ENCODE measurements at places on chromosomes 5 and 9.

GRCh38 chr9:132597073-132597775 is 14.8 kb downstream of the BARHL1 start:
- no peak overlapping the region for H3K27ac ChIP-seq
- no peak overlapping the region for H3K4me3 ChIP-seq
- no peaks in the 10 kb centered on the region for H3K4me1 ChIP-seq
- DNase-seq = no peak
- no peaks in the 10 kb centered on the region for H3K27me3 ChIP-seq

GRCh38 chr9:15211160-15211814 is 95.7 kb downstream of the TTC39B start:
- H3K36me3 ChIP-seq = no peaks in the 10 kb centered on the region
- peaks cover 16% of the 10 kb centered on the region for H3K4me1 ChIP-seq
- peak; percentile 57 for DNase-seq

DNA sequence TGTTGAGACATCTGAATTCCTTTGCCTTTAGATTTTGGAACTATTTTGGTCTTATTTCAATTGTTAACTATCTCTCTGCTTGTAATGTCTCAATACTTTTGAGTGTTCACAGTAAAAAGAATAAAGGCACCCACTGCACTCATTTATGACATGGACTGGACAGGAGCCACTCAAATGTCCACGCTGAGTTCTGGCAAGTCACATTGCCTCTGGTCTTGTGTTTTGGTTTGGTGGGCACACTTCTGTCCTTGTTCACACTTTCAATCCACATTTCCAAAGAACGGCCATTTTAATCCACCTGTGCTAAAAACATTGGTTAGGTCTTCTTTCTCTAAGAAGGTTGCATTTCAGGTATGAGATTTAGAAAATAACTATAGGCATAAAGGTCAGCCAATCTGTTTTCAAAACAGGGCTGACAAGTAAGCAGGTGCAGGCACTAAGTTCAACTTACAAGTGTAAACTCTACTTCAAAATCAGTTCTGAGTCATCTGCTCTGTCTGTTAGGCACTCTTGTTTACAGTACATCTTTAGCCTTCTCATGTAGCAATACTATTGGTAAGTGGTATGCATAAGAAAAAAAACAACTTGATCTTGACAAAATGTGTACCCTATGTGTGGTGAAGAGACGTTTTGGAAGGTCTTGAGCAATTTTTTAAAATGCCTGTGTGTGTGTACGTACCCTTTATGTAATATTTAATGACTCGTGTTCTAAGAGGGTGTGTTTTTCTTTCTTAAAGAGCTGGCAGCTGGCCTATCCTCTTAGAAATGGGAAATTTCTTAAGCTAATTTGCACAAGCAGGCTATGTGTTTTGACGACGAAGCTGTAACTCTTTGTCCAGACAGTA is 31.5 kb upstream of the ZFAND5 start:
- no peak for DNase-seq
- no peak overlapping the region for H3K4me3 ChIP-seq
- no peak overlapping the region for H3K27ac ChIP-seq
- no peaks in the 10 kb centered on the region for H3K4me1 ChIP-seq
- H3K27me3 ChIP-seq = no peaks in the 10 kb centered on the region
- H3K36me3 ChIP-seq = no peaks in the 10 kb centered on the region

GRCh38 chr9:18785604-18786003 is 247.4 kb downstream of the SAXO1 start:
- peaks cover 31% of the 10 kb centered on the region for H3K4me1 ChIP-seq
- H3K36me3 ChIP-seq = no peaks in the 10 kb centered on the region
- H3K27ac ChIP-seq = peak overlapping the region; percentile 56
- DNase-seq = no peak

DNA sequence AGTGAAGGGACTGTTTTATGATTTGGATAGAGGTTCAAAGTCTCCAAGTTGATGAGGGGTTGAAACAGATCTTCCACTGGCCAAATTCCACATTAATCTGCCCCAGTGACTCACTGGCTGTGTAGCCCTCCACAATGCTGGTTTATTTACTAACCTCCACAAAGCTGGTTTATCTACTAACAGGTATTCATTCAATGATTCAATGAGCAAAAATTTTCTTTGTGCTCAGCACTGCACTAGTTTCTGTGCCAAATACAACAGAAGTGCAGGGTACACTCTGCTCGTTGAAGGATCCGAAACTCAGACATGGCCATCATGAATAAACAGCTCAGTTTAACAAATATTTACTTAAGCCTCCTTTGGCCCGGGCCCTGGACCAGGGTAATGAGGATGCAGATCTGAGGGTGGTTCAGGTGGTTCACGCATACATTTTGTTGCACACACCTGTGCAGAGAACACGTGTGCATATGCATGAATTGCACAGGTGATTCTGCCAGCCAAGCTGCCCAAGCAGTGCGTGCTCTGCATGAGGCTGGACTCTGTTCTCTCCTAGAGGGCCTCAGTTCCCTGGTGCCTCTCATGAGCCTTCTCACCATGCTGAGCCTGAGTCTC is 71.0 kb downstream of the SH3PXD2B start:
- H3K4me1 ChIP-seq = peaks cover 6% of the 10 kb centered on the region
- H3K27me3 ChIP-seq = no peaks in the 10 kb centered on the region
- no peak for DNase-seq
- no peak overlapping the region for H3K27ac ChIP-seq
- H3K4me3 ChIP-seq = no peak overlapping the region
- no peaks in the 10 kb centered on the region for H3K36me3 ChIP-seq

- no peaks in the 10 kb centered on the region for H3K36me3 ChIP-seq
- H3K4me1 ChIP-seq = no peaks in the 10 kb centered on the region
Measured at GRCh38 chr9:93172666-93173364, 11.1 kb upstream of the WNK2 start.

DNA sequence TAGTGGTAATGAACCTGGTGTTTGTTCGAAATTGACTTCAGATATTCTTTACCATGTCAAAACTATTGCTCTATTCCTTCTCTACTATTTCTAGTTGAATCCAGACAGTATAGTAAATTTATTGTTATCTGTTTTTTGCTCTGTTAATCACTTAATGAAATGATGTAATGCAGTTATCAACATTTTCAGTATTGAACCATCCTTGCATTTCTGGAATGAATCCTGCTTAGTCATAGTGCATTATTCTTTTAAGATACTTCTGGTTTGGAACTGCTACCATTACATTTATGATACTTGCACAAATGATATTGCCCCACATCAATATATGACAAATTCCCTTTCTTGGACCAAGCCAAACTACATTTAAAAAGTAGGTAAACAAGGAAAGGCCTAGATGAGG is 554.0 kb upstream of the KLF4 start:
- H3K27ac ChIP-seq = no peak overlapping the region
- H3K27me3 ChIP-seq = no peaks in the 10 kb centered on the region
- H3K36me3 ChIP-seq = no peaks in the 10 kb centered on the region
- no peaks in the 10 kb centered on the region for H3K4me1 ChIP-seq
- H3K4me3 ChIP-seq = no peak overlapping the region

DNA sequence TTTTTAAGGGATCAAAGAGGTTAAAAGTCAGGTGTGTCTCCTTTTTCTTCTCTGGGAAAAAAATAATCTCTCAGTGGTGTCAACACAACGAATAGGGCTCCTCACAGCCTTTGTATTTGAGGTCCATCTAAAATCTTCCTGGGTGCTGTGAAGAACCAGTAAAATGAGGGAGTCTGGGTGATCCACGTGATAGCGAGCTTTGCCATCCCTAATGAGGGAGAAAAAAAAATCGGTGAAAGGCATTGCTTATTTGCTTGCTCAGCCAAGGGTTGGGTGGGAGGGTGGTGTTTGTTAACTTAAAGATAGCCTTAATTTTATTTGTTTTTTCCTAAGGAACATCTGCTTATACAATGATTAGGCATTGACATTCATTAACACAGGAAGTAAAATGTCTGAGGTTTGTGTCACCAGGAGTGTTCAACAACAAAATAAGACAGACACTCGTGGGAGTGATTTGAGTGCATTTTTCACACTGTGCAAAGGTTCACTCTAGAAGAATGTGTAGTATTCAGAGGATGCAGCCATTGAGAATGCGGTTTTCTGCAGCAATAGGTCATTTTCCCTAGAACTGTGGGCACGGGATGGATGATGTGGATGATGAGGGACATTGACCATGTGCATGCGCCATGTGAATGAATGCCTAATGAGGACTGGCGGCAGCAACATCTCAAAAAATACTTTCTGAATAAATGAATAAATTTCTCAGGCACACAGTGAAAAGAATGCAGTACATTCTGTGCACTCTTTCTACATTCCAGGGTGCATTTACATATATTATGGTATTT is 369.5 kb downstream of the NTRK2 start:
- DNase-seq = no peak
- H3K4me3 ChIP-seq = no peak overlapping the region
- no peak overlapping the region for H3K27ac ChIP-seq
- no peaks in the 10 kb centered on the region for H3K36me3 ChIP-seq

GRCh38 chr5:76325876-76326491 is 77.1 kb upstream of the IQGAP2 start:
- H3K27me3 ChIP-seq = no peaks in the 10 kb centered on the region
- no peak overlapping the region for H3K4me3 ChIP-seq
- no peak overlapping the region for H3K27ac ChIP-seq
- H3K36me3 ChIP-seq = no peaks in the 10 kb centered on the region
- DNase-seq = no peak

DNA sequence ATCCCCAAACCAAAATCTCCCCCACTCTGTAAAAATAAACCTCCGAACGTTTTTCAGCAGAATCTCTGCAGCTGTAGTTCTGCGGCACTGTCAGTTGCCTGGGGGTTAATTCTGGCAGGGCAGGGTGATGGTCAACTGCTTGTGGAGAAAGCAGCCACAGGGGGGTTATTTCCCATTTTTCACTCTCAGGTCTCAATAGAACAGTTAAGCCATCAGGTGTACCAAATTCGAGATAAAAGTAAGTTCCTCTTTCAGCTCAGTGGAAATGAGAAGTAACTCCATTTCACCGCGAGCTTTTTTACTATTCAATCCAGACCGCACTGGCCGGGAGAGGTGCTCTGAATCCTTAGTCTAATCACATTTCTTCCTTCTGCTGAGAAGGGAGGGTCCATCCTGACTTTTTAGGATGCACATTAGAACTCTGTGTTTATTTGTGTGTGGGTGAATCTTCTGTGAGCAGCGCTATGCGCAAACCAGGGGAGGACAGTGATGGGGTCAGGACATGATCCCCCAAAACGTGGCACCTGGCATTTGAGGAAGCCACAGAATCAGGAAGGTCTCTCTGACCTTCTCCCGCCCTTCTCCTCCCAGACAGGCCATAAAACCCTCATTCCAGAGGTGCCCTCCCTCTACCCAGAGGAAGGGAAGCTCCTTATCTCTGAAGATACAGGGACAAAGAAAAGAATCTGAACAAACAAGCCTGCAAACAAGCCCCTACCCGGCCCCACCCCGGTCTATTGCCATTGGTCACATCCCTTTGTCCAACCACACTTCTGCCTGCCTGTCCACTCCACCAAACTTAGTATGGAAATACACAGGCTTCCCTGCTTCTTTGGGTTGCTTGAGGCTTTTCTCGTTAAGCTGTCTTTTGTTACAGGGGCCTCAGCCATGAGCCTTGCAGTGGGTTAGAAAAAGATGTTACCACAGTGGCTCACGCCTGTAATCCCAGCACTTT is 229.0 kb downstream of the ROR2 start:
- H3K27me3 ChIP-seq = peaks cover 21% of the 10 kb centered on the region
- DNase-seq = no peak
- no peak overlapping the region for H3K4me3 ChIP-seq
- no peaks in the 10 kb centered on the region for H3K36me3 ChIP-seq
- H3K27ac ChIP-seq = no peak overlapping the region
- H3K4me1 ChIP-seq = no peaks in the 10 kb centered on the region

GRCh38 chr5:124650147-124650561 is 96.3 kb downstream of the ZNF608 start:
- no peak overlapping the region for H3K27ac ChIP-seq
- peaks cover 22% of the 10 kb centered on the region for H3K4me1 ChIP-seq
- no peaks in the 10 kb centered on the region for H3K36me3 ChIP-seq
- peak overlapping the region; percentile 1 for H3K4me3 ChIP-seq
- H3K27me3 ChIP-seq = no peaks in the 10 kb centered on the region

DNA sequence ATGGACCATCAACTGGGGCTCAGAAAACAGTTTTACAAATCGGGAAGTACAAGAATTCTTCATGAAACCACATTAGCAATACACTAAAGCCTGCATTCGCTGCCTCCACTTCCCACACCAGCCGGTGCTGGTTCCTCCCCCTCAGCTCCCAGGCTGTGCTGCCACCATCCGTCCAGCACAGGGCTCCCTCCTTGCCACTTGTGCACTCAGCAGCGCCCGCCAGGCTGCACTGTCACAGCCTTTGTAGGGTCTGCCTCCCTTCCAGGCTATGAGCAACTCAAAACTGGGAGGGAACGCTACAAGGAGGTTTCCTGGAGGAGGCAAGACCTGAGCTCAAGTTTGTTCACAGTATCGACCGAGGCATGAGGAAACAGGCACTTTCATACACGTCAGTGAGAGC is 7.7 kb downstream of the MAPK9 start:
- H3K36me3 ChIP-seq = peaks cover 13% of the 10 kb centered on the region
- H3K27ac ChIP-seq = no peak overlapping the region

GRCh38 chr5:34499001-34499734 is 157.0 kb upstream of the RAI14 start:
- peaks cover 59% of the 10 kb centered on the region for H3K4me1 ChIP-seq
- H3K27ac ChIP-seq = peak overlapping the region; percentile 81
- no peaks in the 10 kb centered on the region for H3K27me3 ChIP-seq
- H3K36me3 ChIP-seq = no peaks in the 10 kb centered on the region
- H3K4me3 ChIP-seq = no peak overlapping the region

GRCh38 chr5:1010641-1011046 is 2.0 kb downstream of the NKD2 start:
- H3K4me3 ChIP-seq = no peak overlapping the region
- peaks cover 10% of the 10 kb centered on the region for H3K4me1 ChIP-seq
- H3K36me3 ChIP-seq = no peaks in the 10 kb centered on the region
- peak; percentile 48 for DNase-seq
- no peak overlapping the region for H3K27ac ChIP-seq

DNA sequence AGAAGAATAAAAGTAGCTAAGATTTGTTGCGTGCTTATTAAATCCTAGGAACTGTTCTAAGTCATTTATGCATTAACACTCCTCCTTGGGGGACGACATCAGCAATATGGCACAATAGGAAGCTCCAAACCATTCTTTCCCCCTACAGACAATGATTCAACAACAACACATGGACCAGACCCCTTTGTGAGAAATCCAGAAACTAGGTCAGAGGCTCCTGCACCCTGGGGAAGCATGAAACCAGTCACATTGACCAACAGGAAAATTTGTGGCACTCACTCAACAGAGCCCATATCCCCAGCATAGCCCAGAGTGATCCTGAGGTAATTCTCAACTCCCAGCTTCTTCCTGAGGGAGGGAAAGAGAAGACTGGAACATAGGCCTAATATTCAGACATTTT is 294.4 kb downstream of the HINT1 start:
- no peak overlapping the region for H3K4me3 ChIP-seq
- no peak overlapping the region for H3K27ac ChIP-seq
- no peaks in the 10 kb centered on the region for H3K4me1 ChIP-seq
- H3K36me3 ChIP-seq = no peaks in the 10 kb centered on the region

DNA sequence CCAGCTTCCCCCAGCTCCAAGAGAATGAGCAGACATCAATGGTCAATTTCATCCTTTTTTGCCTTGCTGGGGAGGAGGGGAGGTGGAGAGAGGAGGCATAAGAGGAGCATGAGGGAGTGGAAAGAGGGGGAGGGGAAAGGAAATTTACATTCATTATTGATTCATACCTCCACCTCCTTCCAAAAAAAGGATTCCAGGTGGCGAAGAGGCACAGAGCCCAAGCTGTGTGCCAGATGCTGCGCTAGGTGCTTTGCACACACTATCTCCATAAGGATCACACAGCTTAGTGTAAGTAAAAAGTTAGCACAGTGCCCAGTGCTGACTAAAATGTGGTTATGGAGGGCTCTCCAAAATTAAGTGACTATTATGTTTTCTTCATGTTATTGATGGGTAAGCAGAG is 11.0 kb downstream of the ASTN2 start:
- H3K27ac ChIP-seq = no peak overlapping the region
- H3K4me3 ChIP-seq = no peak overlapping the region
- DNase-seq = no peak

All from tibial artery (tissue), 4 donors.